ENCODE measurements at places on chromosomes 1 and 21.

GRCh38 chr1:31617916-31618746, 642 bp downstream of the HCRTR1 start:
- H3K27ac ChIP-seq = no peak overlapping the region
- H3K4me3 ChIP-seq = no peak overlapping the region
- DNase-seq = no peak
- no peaks in the 10 kb centered on the region for H3K4me1 ChIP-seq

GRCh38 chr1:112793631-112794565, 78.8 kb upstream of the PPM1J start:
- no peaks in the 10 kb centered on the region for H3K4me1 ChIP-seq
- H3K27me3 ChIP-seq = no peaks in the 10 kb centered on the region
- peak overlapping the region; percentile 54 for H3K27ac ChIP-seq
- H3K4me3 ChIP-seq = no peak overlapping the region
- no peak for DNase-seq
- H3K36me3 ChIP-seq = no peaks in the 10 kb centered on the region

DNA sequence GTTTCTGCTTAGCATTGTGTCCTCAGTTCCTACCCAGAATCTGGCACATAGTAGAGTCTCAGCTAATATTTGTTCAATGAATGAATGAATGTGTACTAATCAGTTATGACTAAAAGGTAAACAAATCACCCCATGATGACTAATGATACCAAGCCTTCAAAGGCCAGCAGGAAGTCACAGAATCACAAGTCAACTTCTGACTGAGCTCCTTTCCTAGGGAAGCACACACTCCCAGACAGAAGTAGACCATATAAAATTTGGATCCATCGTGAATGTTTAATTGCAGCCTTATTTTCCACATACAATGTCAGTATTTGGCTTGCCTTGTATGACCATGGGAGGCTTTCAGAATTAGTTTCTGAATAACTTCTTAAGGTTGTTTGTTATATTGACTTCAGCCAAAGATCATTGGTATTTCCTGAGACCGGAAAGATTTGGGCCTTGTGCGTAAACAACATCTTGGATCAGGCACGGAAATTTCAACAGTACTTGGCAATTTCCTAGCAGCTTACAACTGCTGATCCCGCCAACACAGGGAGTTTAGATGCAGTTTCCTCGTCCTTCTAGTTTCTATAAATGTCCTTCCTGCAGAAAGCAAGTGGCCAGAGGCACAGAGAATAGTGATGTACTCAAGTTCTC, 185.9 kb upstream of the ATP1B1 start:
- H3K4me3 ChIP-seq = no peak overlapping the region
- H3K4me1 ChIP-seq = no peaks in the 10 kb centered on the region
- no peak for DNase-seq

GRCh38 chr1:100530880-100531487, 7.0 kb upstream of the GPR88 start:
- no peaks in the 10 kb centered on the region for H3K36me3 ChIP-seq
- no peak overlapping the region for H3K4me3 ChIP-seq
- no peaks in the 10 kb centered on the region for H3K27me3 ChIP-seq
- DNase-seq = peak; percentile 16

DNA sequence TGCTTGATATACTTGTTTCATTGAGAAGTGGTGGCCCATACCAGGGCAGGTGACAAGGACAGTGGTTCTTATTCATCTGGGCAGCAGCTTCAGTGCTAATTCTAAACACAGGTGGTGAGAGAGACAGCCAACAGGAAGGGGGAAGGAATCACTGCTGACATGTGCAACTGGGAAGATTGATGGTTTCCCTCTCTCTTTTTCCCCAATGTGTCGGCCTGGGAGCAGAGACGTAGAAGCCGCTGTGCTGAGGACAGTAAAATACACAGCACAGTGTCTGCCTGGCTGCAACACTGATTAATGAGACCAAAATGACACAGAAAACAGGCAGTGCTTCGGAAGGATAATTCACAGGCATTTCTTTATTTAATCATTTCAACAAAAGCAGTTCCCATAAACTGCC, 48.8 kb downstream of the WARS2 start:
- H3K27me3 ChIP-seq = no peaks in the 10 kb centered on the region
- no peaks in the 10 kb centered on the region for H3K36me3 ChIP-seq
- DNase-seq = no peak
- H3K4me3 ChIP-seq = no peak overlapping the region

GRCh38 chr1:32539584-32540571, 651 bp downstream of the ZBTB8A start:
- peaks cover 5% of the 10 kb centered on the region for H3K4me1 ChIP-seq
- peaks cover 20% of the 10 kb centered on the region for H3K27me3 ChIP-seq
- peak overlapping the region; percentile 40 for H3K27ac ChIP-seq
- H3K4me3 ChIP-seq = peak overlapping the region; percentile 32
- H3K36me3 ChIP-seq = no peaks in the 10 kb centered on the region
- DNase-seq = no peak

GRCh38 chr1:178367151-178367550, 129.6 kb downstream of the CLEC20A start:
- no peaks in the 10 kb centered on the region for H3K4me1 ChIP-seq
- H3K27ac ChIP-seq = no peak overlapping the region
- no peaks in the 10 kb centered on the region for H3K36me3 ChIP-seq
- DNase-seq = no peak
- H3K4me3 ChIP-seq = no peak overlapping the region

DNA sequence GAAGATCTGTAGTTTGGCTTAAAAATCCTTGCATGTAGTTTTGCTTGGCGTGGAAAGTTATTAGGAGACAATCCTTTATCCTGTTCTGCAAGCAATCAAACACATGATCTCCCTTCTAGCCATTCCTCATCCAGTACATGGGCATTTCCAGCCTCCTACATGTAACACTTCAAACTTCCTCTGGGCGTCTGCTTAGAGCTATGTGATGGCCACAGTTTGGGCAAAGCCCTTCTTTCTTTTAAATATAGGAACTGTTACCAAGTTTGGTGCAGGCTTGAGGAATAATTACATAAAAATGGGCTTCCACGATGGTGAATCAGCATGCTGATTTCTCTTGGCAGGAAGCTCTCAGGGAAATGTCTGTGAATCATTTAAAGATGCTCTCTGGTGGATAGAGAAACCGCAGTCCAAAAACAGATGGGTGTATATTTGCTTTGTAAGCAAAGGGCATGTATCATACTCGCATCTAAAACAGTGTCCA, 176.9 kb upstream of the FMN2 start:
- H3K27me3 ChIP-seq = no peaks in the 10 kb centered on the region
- no peak for DNase-seq
- H3K4me1 ChIP-seq = no peaks in the 10 kb centered on the region
- no peak overlapping the region for H3K4me3 ChIP-seq
- H3K36me3 ChIP-seq = no peaks in the 10 kb centered on the region
- H3K27ac ChIP-seq = no peak overlapping the region

DNA sequence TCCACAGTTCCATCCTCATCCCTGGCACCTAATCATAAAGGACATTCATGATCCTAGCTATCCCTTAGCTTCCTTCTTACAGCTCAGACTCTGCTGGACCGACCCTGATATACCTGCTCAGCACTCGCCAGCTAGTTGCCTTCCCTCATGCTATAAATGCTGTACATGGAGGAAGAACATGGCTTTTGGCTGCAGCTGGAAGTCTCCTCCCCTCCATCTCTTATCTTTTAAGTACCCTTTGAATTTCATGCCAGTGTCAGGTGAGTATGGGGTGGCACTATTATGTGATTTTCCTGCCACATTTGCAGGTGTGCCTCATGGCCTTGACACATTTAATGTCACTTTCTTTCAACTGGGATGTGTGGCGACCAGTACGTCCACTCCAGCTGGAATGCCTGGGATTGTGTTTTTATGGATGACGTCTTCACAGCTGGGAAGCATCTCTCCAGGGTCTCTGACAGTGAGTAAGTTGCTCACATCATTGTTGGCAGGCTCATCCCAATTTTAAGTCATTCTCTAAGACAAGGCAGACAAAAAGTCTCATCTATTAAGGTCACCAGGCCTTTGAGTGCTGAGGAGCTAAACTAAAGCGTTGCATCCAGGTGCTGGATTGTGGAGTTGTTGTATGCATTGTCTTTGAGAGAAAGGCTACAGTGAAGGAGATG, 43.4 kb downstream of the RUNX1 start:
- H3K4me3 ChIP-seq = no peak overlapping the region
- H3K36me3 ChIP-seq = no peaks in the 10 kb centered on the region
- no peaks in the 10 kb centered on the region for H3K27me3 ChIP-seq
- H3K4me1 ChIP-seq = peaks cover 65% of the 10 kb centered on the region
- H3K27ac ChIP-seq = no peak overlapping the region

GRCh38 chr1:31531177-31531999, 44.9 kb upstream of the TINAGL1 start:
- no peak overlapping the region for H3K27ac ChIP-seq
- no peaks in the 10 kb centered on the region for H3K4me1 ChIP-seq
- no peak for DNase-seq
- peaks cover 11% of the 10 kb centered on the region for H3K27me3 ChIP-seq
- H3K36me3 ChIP-seq = no peaks in the 10 kb centered on the region
- H3K4me3 ChIP-seq = no peak overlapping the region

DNA sequence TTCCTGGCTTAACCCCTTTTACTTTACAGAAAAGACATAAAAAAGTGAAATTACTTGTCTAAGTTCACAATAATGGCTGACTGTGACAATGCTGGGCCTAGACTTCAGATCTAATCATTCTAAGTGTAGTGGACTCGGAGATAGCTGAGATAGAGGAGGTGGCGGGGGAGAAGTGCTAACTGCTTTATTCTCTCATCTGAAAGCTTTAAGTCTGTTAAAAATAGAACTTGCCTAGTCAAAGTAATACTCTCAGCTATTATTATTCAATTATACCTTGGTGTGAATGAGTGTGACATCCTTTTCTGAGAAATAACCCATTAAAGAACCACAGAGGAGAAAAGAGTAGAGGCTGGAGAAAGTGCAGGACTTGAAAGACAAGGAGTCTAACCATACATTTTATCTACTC, 96.1 kb upstream of the OLIG2 start:
- H3K4me3 ChIP-seq = no peak overlapping the region
- peaks cover 42% of the 10 kb centered on the region for H3K4me1 ChIP-seq
- no peaks in the 10 kb centered on the region for H3K36me3 ChIP-seq
- H3K27me3 ChIP-seq = no peaks in the 10 kb centered on the region
- no peak for DNase-seq

DNA sequence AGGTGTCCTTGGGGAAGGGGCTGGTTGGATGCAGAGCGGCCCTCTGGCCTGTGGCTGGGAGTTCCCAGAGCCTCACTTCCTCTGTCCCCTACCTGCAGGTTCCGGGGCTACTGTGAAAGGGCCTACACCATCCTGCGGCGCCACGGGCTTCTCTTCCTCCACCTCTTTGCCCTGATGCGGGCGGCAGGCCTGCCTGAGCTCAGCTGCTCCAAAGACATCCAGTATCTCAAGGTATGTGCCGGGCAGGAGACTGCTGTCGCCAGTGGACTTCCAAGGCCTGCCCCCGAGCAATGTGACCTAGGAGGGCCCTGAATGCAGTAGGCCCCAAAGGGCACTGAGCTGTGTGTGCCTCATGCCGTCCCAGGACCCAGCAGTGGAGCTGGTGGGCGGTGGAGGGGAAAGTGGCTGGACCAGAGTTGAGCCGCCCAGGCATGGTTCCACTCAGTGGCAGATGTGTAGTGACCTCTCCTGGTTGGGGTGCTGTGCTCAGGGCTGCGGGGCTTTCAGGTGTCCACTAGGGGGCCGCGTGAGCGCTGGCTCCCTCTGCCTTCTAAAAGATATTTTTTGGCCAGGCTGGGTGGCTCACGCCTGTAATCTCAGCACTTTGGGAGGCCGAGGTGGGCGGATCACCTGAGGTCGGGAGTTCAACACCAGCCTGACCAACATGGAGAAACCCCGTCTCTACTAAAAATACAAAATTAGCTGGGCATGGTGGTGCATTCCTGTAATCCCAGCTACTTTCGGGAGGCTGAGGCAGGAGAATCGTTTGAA, 73.4 kb downstream of the PIK3CD start:
- H3K36me3 ChIP-seq = peaks cover 62% of the 10 kb centered on the region
- no peak overlapping the region for H3K27ac ChIP-seq
- H3K27me3 ChIP-seq = no peaks in the 10 kb centered on the region
- peak; percentile 78 for DNase-seq
- peaks cover 88% of the 10 kb centered on the region for H3K4me1 ChIP-seq

GRCh38 chr1:157304271-157304670, 166.1 kb upstream of the ETV3 start:
- no peak for DNase-seq
- H3K27me3 ChIP-seq = no peaks in the 10 kb centered on the region
- no peaks in the 10 kb centered on the region for H3K36me3 ChIP-seq
- H3K4me1 ChIP-seq = no peaks in the 10 kb centered on the region

DNA sequence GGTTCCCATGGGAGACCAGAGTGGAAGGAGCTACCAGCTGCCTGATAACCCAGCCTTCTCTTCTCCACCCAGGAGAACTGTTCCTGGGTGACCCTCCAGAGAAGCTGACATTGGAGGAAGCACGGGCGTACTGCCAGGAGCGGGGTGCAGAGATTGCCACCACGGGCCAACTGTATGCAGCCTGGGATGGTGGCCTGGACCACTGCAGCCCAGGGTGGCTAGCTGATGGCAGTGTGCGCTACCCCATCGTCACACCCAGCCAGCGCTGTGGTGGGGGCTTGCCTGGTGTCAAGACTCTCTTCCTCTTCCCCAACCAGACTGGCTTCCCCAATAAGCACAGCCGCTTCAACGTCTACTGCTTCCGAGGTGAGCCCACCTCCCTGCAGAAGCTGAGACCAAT, 6.6 kb downstream of the BCAN start:
- no peak for DNase-seq
- H3K4me3 ChIP-seq = no peak overlapping the region
- peaks cover 10% of the 10 kb centered on the region for H3K4me1 ChIP-seq
- H3K27ac ChIP-seq = no peak overlapping the region
- no peaks in the 10 kb centered on the region for H3K36me3 ChIP-seq

All from CD8-positive, alpha-beta memory T cell (primary cell).